NCI-H345 (cell line): ENCODE measurements at places on chromosomes 4 and X.
A peak's percentile ranks its signal among the peaks of the same experiment; 100 is the strongest.

GRCh38 chr4:10160281-10160856 is 43.8 kb upstream of the WDR1 start:
- DNase-seq: no peak

GRCh38 chrX:112851161-112851779 is 10.6 kb upstream of the AMOT start:
- peak; percentile 7 for DNase-seq

DNA sequence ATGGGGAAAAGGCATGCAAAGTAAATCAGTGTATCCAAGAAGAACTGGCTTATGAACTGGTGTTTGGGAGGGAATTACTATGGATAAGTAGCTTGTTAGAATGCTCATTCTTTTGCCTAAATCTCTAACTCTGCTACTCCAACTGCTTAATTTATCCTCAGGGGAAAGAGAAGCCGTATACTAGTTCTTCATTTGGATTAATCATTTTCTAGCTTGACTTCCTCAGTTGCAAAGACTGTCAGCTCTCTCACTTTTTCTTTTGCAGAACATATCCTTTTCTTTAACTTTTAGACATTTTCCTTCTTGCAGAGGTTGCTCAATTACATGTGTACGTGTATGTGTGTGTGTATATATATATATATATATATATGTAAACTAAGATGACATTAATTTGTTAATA is 21.9 kb downstream of the GPRIN3 start:
- DNase-seq: no peak

GRCh38 chr4:37998226-37998625 is 38.0 kb downstream of the PTTG2 start:
- DNase-seq: no peak

DNA sequence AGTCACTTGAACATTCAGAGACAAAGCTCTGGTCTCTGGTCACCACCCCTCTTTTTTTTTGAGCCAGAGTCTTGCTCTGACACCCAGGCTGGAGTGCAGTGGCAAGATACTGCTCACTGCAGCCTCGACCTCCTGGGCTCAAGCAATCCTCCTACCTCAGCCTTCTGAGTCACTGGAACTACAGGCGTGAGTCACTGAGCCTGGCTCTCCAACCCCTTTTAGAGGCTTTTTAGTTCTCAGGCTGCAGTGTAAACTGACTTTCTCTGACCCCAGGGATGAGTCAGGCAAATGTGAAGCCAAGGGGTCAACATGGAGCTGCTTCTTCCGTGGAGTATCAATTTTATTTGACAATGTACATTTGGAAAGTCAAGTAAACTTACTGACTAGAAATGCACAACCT is 229.2 kb downstream of the PTTG2 start:
- no peak for DNase-seq

DNA sequence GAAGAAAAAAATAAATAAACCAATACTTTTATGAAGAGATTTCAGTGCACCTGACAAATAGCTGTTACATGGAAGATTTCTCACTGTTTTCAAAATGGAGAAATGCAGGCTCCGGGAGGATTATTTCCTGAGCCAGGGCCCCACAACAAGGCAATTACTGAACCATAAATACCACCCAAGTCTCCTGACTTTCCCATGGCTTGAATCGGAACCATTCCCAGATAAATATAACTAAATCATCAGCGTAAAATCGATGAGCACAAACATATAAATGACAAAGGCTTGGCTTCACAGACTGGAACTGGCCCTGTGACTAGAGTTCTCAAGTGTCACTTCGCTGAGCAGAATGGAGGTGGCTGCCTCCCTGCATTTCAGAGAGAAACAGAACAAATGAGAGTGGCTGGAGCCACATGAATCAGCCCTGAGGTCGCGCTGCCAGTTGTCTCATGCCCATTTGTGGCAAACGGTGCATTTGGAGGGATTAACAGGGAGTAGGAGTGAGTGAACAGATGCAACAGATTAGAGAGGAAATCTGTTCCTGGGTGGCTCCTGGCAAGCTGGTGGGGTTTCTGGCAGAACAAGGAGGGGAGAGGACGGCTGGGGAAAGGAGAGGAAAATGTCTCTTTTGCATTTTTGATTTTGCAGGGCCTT is 57.3 kb upstream of the STIM2 start:
- peak; percentile 44 for DNase-seq

GRCh38 chr4:175431694-175432093 is 380.4 kb downstream of the GPM6A start:
- DNase-seq: no peak

DNA sequence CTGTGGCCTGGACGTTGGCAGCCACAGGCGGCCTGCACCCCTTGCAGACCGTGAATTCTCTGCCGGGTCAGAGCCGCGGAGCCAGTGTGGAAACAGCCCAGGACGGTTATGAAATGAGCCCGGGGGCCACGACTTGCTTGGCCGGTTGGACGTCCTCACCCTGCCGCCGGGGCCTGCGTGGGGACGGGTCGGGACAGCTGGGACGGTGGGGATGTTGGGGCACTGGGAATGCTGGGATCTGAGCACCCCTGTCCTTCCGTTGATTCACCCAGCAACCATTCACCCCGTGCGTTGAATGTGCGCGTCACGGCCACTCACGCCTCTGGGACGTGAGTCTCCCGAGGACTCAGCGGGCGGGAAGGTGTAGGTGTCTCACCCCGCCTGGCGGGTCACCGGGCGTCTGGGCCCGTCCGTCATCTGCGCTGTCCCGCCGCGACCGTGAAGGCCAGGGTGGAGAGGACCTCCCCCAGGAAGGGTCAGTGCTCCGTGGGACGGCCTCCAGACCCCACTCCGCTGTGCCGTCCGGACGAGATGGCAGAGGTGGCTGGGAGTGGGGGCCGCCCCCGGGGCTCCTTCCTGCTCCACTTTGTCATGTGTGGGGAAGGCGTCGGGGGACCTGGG is 4.5 kb upstream of the PLCXD1 start:
- no peak for DNase-seq

DNA sequence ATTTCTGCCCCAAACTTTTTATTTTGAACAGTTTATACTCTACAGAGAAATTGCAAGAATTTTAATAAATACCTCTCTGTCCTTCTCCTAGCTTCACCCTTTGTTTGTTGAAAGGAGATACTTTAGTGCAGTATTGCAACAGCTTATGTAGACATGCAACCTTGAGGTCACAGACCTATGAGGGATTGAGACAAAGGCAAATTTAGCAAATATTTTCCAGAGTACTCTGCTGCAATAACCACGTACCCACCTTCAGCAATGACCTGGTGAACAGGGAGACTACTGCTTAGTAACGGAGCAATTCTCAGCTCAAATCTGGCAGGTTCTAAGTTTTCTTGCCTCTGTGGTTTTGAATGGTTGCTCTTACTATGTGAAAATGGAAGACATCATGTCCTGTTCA is 13.2 kb downstream of the FGA start:
- no peak for DNase-seq

DNA sequence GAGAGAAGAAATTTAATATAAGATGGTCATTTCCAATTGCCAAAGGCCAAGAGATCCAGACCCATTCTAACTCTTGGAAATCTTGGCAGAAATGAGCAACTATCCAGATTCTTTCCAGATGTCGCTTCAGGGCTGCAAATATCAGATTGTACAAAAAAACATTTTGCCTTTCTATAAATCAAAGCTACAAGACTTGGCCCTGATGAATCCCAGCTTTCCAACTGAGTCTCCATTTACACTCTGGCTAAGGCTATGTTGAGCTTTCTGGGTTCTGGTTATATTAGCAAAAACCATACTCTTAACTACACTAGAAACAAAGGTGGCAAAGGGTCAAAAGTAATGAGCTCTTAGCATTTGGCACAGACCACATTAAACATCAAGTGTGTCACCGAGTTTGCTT is 345.8 kb downstream of the OPHN1 start:
- DNase-seq: no peak

DNA sequence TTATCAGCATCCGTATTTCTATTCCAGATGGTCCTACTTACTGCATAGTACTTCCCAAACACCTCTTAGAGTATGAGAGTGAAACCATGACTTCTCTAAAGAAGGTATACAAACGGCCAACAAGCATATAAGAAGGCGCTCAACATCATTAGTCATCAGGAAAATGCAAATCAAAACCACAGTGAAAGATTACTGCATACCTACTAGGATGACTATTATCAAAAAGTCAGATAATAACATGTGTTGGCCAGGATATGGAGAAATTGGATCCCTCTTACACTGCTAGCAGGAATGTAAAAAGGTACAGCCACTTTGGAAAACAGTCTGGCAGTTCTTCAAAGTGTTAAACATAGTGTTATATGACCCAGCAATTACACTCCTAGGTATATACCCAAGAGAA is 215.3 kb upstream of the CXorf66 start:
- DNase-seq: no peak

GRCh38 chr4:78074759-78075158 is 17.6 kb downstream of the FRAS1 start:
- DNase-seq: no peak

DNA sequence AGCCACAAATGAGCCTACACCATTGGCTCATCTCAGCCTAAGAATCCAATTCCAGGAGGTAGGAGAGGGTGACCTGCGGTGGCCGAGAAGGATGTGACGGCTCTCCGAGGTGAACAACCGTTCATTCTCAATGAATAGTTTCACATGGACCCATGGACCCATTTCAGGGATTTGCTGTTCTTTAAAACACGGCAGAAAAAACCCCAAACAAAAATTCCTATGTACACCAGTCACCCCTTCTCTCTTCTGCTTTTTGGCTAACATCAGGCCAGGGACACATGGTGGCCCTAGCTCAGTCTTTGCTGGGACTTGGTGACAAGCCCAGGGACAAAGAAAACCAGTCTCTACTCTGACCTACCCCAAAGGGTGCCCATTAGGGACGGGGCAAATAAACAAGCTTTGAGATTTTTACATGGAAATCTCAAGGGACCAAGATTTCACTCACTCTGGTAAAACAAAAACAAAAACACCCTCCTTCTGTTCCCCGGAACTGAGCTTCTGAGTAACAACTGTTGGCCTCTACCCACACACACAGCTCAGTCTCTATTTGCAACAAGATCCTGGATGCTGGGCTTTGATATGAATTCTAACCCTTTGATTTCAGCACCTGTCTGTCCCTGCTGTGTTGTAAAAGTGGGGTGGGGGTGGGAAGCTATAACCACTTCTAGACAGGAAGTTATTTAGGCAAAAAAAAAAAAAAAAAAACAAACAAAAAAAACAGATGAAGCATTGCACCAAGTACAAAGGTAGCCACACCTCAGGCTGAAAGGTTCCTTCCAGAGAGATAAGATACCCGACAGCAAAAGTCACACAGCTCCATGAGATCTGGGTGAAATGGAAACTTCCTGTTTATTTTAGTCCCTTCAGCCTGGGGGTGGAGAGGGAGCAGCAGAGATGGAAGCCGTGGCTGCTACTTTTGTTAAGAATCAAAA is 49.0 kb downstream of the DDX3X start:
- no peak for DNase-seq

DNA sequence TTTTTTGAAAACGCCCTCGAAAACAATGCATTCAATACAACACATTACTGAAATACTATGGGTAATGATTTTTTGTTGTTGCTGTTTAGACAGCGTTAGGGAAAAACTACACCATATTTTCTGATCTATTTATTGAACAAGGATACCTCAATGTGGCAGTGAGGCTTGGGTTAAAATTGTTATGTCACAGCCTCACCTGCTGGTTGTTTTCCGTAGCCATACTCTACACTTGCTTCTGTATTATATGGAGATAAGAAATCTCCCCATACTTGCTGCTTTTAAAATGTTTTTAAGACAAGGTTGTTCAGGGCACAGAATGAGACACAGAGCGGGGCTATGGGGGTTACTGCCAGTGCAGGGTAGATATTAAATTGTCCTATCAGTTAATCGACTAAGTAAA is 221.6 kb upstream of the FTHL17 start:
- DNase-seq: peak; percentile 0

- DNase-seq: no peak
Observed at GRCh38 chr4:173519111-173520101, 10.6 kb downstream of the HAND2 start.

- peak; percentile 48 for DNase-seq
Observed at GRCh38 chrX:48971249-48972219, at the start of gene KCND1. Gene KCND1, minus strand, starts transcription at chrX:48971844. Its CDS starts 1,573 bp downstream, at chrX:48970271.

DNA sequence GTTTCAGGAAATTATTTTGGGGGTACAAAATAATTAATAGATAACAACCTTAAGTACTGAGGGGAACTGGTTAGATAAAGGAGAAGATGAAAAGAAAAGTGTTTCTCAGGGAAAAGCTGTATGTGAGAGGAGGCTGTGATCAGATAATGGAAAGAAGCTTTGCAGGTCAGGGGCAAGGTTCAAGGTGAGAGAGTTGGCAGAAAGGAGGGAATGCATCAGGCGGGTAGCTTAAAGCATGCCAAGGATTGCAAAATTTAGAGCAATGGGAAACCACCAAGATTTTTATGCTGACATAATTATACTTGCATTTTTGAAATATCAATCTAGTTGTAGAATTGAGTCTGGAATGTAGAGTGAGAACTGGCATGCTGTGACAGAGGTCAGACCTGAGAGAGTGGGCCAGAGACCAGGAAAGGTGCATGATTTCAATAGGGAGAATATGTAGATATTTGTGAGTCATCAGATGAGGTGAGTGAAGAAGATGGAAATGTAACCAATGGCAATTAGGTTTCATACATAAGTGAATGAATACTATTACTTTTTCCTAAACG is 508.7 kb downstream of the TRIML1 start:
- no peak for DNase-seq

DNA sequence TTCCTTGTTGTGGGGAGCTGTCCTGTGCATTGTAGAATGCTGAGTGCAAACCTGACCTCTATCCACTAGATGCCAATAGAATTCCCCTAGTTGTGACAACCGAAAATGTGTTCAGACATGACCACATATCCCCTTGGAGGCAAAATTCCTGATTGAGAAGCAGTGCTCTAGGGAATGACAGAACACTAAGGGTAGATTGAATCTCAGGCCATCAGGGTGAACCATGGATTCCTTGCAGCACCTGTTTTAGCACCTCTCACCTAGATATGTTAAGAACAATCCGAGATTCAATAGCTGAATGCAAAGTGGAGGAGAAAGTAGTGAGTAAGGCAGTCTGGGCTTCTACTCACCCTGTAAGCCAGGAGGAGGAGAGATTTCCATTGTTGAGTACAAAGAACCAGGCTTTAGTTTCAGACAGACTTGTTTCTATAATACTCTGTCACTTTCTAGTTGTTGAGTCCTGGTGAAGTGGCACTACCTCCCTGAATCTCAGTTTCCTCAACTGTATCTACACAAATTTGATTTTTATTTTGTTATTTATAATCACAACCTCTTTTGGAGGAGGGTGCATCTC is 111.0 kb upstream of the RAP2C start:
- no peak for DNase-seq

GRCh38 chr4:177582992-177583391 is 140.8 kb upstream of the AGA start:
- DNase-seq: no peak

DNA sequence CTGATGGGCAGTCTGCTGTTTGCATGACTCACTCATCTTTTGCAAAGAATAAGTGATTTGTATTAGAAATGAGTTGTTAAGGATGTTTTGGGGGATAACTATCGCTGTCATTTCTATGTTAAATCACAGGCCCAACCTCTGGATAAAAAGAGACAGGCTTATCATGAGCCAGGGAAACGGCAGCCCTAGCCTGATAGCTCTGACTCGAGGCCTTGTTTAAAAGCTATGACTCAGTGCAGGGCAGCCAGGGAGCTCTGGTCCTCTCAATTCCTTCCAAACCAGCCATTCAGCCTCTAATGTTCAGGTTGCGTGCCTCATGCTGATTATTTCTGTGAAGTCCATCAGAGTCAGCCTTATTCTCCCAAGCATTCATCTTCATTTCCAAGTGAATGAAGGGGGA is 305.9 kb upstream of the HAND2 start:
- no peak for DNase-seq
